ENCODE measurements at places on chromosomes 5 and 9.
A peak's percentile ranks its signal among the peaks of the same experiment; 100 is the strongest.

DNA sequence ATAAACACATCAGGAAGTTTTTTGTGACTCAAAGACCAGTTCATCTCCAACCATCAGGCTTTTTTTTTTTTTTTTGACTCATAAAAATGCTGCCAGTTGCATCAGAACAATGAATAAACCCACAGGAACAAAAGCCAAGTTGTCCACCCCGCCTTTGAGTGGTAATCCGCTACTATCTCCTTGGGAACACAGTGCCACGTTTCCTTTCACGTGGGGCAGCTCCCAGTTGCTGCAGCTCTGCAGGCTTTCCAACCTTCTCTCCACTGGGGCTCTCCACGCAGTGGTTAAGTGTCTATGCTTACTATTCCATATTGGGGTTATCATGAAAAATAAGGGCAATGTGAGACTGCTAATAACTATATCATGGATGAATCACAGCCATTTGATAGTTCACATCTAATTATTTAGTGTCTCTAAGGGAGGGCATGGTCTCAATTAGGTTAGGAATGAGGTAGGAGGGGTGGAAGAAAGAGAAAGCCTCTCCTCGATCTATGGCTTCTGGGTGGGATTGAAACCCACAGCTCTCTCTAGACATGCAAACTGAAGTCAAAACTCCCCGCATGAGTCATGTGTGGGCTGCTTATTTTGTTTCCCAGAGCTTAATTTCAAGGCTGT is 55.8 kb upstream of the ACTBL2 start:
- no peak for DNase-seq

GRCh38 chr5:176929654-176930053 is 30.5 kb upstream of the HK3 start:
- DNase-seq: no peak

- DNase-seq: no peak
These were observed 149.8 kb upstream of the PPP1R26 start for GRCh38 chr9:135329571-135330306.

DNA sequence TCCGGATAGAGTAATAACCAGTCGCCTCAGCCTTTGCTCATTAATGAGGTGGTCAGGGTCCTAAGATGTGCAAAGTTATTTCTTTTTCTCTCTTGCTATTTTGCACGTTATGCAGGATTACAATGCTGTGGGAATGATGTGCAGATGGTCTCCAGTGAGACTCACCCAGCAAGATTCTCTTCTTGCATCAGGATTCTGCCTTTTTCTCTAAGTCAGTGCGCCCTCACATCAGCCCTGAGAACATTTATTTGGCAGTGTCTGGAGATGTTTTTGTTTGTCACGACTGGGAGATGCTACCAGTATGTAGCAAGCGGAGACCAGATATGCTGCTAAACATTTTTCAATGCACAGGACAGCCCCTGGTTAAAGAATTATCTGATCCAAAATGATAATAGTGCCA is 280.3 kb upstream of the WWC1 start:
- DNase-seq: no peak

GRCh38 chr5:158456756-158457155 is 597.8 kb upstream of the CLINT1 start:
- DNase-seq: no peak

DNA sequence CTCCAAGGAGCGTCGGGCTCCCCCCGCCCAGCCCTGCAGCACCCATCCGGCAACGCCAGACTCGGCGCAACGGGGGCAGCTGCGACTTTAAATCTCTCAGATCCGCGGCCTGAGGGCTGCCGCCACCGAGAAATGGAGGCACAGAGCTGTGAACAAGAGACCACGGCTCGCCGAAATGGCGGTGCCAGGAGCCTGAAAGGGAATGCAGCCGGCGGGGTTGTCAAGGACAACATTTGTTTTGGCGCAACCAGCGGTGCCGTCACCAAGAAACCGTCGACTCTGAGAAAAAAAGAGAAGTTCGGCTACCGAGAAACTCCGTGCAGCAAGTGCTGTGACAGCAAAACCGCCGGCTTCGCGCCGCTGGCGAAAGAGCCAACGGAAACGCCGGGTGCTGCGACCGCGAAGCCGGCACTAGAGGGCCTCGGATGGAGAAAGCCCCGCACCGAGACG is 2.1 kb upstream of the ANXA2R start:
- DNase-seq: peak; percentile 43

GRCh38 chr9:37187292-37187691 is 66.9 kb downstream of the ZCCHC7 start:
- DNase-seq: no peak
